ENCODE measurements at places on chromosomes 4 and X. TPM values are rescaled to one million over a fixed set of nuclear protein-coding genes. Genes with fewer than 3 reads are reported as not detected.

Gene VSIG4
- not detected for total RNA-seq

Gene BST1
- total RNA-seq, result 0.72 TPM

Gene ANOS1
- total RNA-seq, result 0.91 TPM

Gene PARM1
- total RNA-seq, result 1.7 TPM

Gene PLAC8
- 23.0 TPM for total RNA-seq

Gene ESX1
- total RNA-seq, result not detected

Gene MGAT4D
- not detected for total RNA-seq

Gene TKTL2
- not detected for total RNA-seq

Gene RASSF6
- 2.4 TPM for total RNA-seq

Gene NR0B1
- not detected for total RNA-seq

Gene ZNF630
- total RNA-seq, result 2.7 TPM

Gene NWD2
- total RNA-seq, result not detected

Gene EPGN
- not detected for total RNA-seq

Gene PRPS2
- total RNA-seq, result 35.6 TPM

Gene SFRP2
- total RNA-seq, result not detected

Gene ACOT9
- 35.1 TPM for total RNA-seq

Gene SAGE1
- not detected for total RNA-seq

Gene NXF2B
- not detected for total RNA-seq

Gene ADH1C
- total RNA-seq, result 0.23 TPM

Gene GPR143
- total RNA-seq, result 4.6 TPM

Gene SATL1
- 0.19 TPM for total RNA-seq

Gene TCEAL6
- not detected for total RNA-seq

Gene USP27X
- 13.5 TPM for total RNA-seq

Gene RHOXF1
- total RNA-seq, result not detected

Gene CENPI
- 21.1 TPM for total RNA-seq

Gene FHIP1A
- total RNA-seq, result 18.9 TPM

Gene CFAP299
- not detected for total RNA-seq

Gene TNIP3
- not detected for total RNA-seq

Gene HTRA3
- 0.66 TPM for total RNA-seq

Gene BGN
- total RNA-seq, result 9.0 TPM

Gene SPANXA2
- total RNA-seq, result not detected

Gene TMEM156
- total RNA-seq, result not detected

Gene PRDX4
- 187 TPM for total RNA-seq

Gene SERTM2
- 1.1 TPM for total RNA-seq

Gene DMP1
- total RNA-seq, result not detected

Gene CPEB2
- total RNA-seq, result 0.18 TPM

Gene CXCL5
- 0.21 TPM for total RNA-seq

Gene RNF128
- 42.4 TPM for total RNA-seq

Gene TEX13D
- not detected for total RNA-seq

Gene MGARP
- 0.26 TPM for total RNA-seq

Gene ANXA3
- total RNA-seq, result 327 TPM

Gene HOPX
- 0.21 TPM for total RNA-seq

Gene PAGE4
- total RNA-seq, result 22.4 TPM

Gene SPANXN4
- total RNA-seq, result not detected

Gene MAGEH1
- total RNA-seq, result not detected

Gene USP17L22
- not detected for total RNA-seq

Gene ZDHHC9
- 41.0 TPM for total RNA-seq

Gene F9
- not detected for total RNA-seq

Gene CCKAR
- total RNA-seq, result 1.9 TPM

Gene NHS
- 2.5 TPM for total RNA-seq

Gene LUZP4
- total RNA-seq, result not detected

Gene KCTD8
- not detected for total RNA-seq

Gene CLCN4
- total RNA-seq, result 11.1 TPM

Gene CD99
- 407 TPM for total RNA-seq

Gene DACH2
- total RNA-seq, result not detected

Gene PLXNB3
- not detected for total RNA-seq

All from Caco-2 (cell line).